ENCODE measurements at places on chromosomes 7 and 10.

- no peak for DNase-seq
Measured at GRCh38 chr7:99926321-99926720, 3.1 kb downstream of the GJC3 start.

DNA sequence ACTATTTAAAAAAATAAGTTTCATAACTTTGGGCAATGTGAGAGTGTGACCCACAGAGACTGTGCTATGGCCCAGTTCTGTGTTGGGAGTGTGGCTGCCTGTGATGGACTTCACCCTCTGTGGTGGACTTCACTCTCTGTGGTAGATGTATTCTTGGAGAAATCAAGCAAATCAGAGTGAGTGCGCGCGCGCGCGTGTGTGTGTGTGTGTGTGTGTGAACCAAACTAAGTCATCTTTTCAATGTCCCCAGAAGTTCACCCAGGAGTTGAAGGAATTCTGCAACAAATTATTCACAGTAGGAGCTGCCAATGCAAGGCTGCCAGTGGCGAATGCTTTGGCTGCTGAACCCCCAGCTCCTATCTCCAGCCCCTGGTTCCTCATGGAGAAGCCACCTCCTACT, 184.5 kb downstream of the ADAM12 start:
- peak; percentile 59 for DNase-seq

DNA sequence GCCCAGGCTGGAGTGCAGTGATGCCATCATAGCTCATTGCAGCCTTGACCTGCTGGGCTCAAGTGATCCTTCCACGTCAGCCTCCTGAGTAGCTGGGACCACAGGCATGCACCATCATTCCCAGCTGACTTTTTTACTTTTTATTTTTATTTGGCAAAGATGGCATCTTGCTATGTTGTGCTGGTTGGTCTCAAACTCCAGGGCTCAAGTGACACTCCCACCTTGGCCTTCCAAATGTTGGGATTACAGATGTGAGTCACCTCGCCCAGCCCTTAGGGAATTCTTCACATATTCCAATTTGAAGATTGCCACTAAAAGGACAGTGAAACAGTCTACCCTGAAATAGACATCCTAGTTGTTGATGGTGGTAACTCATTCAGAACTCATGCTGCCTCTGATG, 27.7 kb downstream of the SUGCT start:
- no peak for DNase-seq

DNA sequence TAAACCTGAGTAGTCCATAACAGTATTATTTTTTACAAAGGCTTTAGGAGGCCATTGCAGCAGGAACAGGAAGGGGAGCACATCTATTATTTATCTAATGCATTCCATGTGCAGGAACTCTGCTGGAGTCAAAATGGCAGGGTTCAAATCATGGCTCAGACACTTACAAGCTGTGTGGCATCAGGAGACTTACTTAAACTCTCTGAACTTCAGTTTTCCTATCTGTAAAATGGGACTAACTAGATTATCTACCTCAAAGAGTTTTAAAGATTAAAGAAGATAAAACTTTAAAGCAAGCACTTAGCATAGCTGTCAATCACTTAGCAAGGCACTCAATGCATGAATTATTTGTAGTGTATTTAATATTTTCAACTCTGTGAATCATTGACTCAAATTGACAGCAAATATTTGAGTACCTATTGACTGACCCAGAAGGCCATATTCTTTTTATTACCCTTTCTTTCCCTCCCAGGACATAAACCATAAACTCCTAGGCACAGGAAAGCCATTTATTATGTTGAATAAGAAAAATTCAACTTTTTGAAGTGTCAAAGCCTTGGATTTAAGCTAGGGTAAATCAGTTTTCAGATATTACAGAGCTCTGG, 115.8 kb upstream of the FAM204A start:
- DNase-seq = no peak

DNA sequence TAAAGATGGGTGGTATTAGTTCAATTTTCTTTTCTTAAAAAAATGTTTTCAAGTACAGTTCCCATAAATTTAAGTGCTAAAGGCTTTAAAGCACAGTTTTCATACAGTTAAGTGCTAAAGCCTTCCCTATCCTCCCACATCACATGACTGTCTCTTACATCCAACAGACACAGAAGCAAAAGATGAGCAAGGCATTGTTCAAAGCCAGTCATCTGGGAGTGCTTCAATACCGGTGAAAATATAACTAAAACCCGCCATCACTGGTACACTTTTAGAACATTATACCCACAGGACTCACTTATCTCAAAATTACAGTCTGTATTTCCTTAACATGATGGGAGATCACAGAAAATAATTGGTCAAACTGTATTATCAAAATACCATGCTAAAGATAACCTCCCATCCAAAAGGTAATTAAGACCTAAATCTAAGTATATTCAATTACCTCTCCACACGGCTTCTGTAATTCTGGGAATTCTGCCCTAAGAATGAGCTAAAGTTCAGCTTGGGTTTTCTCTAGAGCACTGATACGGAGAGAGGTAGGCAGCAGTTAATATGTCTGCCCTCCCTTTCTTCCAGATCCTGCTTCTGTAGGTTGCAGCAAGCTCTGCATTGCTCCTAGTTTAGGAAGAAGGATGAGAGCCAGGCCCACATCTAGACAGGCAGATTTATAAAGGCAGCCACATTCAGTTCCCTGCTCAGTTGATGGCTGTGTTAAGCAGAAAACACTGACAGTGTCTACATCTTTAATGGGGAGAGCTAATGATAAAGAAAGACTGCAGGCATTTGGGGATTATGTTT, 474.8 kb upstream of the PFKP start:
- no peak for DNase-seq

DNA sequence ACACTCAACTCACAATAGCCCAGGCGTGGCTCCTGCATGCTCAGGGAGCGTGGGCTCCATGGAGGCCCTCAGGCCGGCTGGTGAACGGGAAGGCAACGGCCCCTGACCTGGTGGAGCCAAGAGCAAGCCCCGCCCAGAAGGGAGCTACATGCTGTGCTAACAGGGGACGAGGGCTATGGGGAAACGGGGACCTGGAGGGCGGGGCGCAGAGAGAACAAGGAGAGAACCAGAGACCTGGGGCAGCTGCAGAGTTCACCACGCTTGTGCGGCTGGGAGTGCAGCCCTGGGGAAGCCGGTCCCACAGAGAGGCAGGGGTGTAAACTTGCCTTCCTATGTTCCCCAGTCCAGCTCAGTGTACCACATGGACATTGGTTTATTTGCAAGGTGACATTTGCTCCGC, 69.2 kb upstream of the PPP2R2D start:
- DNase-seq = no peak
